ENCODE measurements at places on chromosomes 2 and 18.

DNA sequence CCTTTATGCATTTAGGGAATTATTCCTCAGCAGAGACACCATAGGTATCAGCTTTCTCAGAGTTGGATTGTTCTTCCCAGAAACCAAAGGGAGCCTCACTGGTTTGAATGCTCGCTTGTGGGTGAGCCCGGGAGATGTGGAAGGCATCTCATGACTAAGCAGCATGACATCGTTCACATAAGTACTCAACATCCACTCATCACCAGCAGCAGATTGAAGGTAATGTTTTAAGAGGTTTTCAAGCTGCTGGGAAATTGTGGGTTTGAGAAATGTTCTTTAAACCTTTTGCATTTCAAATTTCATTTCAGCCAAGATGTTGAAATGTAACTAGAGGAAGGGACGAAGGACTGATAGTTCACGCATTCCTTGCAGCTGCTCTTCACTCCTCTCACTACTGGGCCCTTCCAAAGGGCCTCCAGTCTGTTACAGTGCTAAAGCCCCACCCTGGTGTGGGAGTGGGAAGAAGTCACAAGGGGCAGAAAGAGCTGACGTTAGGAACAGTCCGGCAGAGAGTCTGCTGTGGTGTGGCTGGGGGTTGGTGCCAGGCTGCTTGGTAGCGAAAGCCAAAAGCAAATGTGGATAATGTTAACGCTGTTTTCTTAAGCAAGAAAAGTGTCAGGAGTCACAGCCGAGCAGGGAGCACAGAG lies 324.5 kb upstream of the EPHA4 start:
- no peak for DNase-seq

GRCh38 chr2:160753331-160753654 lies 259.7 kb upstream of the RBMS1 start:
- DNase-seq, result no peak

DNA sequence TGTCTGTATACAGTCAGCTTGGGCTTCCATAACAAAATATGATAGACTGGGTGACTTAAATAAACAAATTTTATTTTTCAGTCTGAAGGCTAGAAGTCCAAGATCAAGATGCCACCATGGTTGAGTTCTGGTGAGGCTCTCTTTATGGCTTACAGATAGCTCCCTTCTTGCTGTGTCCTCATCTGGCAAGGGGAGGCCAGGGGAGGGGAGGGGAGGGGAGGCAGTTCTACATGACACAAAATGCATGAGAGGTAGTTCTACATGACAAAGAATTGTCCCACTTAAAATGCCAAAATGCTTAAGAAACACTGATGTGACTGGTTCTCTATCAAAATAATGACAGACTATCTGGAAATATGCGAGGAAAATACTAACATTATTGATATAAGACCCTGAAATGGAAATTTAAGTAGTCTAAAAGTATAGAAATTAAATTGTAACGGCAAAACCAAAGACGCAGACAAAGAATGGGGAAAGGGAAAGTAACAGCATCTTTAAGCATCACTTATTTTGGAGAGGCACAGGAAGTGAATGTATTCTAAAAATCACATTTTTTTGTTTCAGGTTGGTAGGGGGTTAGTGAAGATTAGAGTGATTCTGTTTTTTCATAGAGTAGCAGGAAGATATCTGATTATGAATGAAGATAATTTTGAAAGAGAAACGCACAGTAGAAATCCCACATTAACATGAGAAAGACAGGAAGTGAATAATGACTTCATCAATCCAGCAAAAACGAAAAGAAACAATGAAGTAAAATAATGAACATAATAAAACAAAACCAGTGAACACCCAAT lies 131.4 kb downstream of the STRN start:
- no peak for DNase-seq

- DNase-seq, result no peak
Observed at GRCh38 chr2:9378433-9379390, 44.6 kb downstream of the ITGB1BP1 start.

DNA sequence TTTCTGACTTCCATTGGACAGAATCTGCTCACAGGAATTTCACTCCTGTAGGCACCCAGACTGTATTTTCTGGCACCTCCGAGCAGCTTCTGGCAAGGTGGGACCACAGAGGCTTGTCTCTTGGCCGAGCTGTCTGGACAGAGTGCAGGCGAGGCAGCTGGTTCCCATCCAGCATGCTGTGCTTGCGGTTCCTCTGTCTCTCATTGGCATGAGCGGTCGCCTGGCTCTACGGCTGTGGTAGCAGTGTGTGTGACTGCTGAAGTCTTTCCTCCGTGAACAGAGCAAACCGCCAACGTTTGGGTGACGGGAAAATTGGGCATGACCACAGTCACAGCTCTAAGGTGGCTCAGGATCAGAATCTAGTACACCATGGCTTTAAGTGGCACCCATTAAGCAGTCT lies 411.7 kb upstream of the NETO1 start:
- no peak for DNase-seq

DNA sequence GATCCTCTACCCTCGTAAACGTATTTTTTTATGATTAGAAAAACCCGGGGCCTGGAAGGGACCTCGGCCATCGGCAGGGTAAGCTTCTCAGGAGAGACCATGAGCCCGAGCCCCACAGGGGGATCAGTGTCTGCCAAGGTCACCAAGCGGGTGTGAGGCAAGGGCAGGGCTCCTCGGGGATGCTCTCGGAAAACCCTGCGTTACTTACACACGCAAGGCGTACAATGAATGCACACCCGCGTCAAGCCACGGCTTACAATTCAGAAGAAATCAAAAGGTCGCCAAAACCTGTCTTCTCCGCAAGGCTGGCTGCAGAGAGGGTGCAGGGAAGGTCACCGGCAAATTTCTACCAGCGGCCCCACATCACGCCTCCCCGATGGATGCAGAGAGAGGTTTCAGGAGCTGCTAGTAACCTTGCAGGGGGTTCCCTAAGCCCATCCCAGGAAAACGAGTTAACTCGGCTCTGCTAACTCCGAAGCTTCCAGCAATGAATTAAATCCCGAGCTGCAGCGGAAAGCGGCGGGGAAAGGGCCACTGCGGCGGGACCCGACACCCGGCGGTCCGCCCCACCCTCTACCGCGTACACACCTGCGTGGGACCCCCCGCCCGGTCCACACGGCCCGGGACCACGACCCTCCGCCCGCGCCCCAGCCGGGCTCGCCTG lies 638 bp downstream of the ST3GAL5 start:
- no peak for DNase-seq

- no peak for DNase-seq
Observed at GRCh38 chr2:7333189-7333765, 416.1 kb downstream of the RNF144A start.

DNA sequence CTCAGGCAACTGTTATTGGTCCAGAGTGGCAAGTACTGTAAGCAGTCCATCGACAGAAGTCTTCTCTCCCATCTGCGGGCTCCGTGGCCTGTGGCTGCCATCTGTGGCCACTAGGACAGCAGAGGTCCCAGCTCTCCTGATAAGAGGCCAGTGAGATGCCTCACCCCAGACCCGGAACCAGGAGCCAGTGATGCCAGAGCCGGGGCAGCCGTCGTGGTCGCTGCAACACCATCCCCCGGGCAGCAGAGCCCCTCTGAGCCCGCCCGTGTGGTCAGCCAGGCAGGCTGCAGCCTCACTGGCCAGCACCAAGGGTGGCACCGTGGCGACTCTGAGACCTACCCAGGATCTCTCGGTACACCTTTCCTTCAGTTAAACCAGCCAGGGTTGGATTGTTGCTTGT lies 8.7 kb downstream of the GPR148 start:
- DNase-seq, result no peak

DNA sequence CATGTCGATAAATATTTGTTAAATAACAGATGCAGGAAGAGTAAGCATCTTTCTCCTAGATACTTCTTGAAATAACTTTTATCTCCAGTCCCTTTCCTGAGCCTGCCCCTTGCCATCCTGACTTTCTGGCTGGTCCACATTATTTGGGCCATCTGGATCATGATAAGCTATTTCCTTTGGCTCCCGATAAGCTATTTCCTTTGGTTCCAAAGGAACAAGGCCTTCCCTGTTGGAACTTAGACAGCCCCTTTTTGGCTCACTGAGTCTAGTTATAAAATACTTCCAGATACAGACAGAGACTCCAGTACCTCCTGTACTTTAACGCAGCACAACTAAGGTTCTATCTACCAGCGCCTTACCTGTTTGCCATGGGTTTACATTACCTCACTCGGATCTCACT lies 205.3 kb upstream of the CCDC150 start:
- no peak for DNase-seq

DNA sequence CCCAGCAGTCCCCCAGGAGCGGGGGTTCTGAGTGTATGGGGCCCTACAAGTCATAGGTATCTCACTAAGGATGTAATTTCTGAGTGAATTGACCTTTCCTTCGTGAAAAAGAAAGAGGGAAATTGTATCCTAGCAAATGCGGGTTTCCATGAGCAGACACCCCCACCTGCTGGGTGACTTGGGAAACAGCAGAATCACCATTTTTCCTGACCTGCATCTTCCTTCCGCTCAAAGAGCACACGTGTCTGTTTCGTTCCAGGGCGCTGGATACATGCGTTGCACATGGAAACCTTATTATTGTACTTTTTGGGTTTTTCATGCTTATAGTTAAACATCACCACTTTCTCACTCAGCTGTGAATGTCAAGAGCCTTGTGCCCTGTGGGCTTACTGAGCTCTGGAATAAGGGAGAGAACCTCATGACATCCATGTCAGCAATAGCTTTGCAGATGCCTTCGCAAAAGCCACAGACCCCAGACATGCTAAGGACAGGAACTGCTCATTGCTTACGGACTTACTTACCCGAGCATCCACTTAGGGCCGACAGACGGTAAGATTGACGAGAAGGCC lies 132.8 kb downstream of the TPO start:
- DNase-seq, result no peak

DNA sequence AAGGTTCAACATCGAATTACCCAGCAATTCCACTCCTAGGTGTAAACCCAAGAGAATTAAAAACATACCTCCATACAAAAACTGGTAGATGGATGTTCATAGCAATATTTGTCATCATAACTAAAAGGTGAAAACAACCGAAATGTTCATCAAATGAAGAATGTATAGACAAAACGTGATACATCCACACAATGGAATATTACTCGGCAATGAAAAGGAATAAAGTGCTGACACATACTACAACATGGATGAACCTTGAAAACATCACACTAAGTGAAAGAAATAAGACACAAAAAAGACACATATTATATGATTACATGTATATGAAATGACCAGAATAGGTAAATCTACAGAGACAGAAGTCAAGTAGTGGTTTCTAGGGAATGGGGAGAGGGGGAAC lies 20.6 kb upstream of the CHMP1B start:
- DNase-seq, result no peak

DNA sequence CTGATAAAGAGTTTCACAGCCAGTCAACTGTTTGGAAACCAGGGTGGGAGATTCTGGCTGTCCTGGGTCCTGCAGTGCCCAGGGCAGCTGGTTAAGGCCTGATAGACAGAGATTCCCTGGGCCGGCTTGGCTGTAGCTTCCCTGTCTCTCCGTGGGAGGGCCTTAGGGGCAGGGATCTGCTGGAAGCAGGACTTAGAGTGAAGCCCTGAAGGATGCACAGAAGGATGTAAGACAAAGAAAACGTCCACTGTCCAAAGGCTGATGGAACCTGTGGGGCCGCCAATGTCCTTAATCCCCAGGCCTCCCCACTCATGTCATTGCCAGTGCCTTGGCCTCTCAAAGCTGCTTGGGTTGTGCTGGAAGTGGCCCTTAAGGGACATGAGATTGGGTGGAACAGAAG lies 33.0 kb downstream of the MROH2A start:
- DNase-seq, result no peak

Measured in Panc1 (cell line).